Cardiac muscle cell (in vitro differentiated cells and primary cell): ENCODE measurements at places on chromosomes 5 and 9. TPM values are rescaled to one million over a fixed set of nuclear protein-coding genes. Genes with fewer than 3 reads are reported as not detected.

DNA sequence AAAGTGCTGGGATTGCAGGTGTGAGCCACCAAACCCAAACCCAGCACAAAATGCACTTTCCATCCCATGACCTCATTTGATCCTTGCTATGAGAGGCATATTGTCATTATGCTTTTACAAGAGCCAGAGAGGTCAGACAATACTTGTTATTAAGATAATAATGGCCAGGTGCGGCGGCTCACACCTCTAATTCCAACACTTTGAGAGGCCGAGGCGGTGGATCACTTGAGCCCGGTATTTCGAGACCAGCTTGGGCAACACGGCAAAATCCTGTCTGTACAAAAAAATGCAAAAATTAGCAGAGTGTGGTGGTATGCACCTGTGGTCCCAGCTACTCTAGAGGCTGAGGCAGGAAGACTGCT is 55.9 kb upstream of the IL17B start:
- DNase-seq, result no peak

DNA sequence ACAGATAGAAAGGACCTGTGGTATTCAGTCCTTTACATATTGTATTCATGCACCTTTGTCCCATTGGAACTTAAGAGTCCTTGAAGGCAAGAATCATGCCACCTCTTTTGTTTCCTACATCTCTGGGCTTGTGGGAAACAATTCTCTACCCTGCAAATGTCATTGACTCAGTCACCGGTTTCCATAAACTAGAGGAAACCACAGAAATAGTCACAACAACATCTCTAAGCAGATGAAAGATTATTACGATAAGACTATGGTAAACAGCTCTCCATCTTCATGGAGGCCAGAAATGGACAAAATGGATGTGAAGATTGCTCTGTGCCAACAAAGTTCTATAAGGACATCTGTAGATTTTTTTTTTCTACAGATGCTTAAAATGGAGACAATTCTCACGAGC is 165.5 kb downstream of the PIK3R1 start:
- no peak for DNase-seq

DNA sequence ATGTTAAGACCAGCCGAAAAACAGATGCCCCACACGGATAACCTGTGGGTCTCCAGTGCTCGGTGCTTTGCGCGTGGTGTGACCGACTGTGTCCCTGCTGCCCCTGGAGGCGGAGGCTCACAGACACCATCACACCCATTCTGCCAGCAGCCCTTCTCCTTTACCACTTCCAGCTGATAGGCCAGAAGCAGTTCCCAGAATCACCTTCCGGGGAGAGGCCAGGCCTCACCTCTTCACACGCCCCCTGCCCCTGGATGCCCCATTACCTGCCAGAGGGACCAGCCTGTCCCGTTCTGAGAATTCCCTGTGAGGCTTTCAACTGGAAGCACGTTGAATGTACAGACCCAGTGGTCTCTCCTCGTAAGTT is 21.6 kb upstream of the LRRC14B start:
- DNase-seq, result no peak

GRCh38 chr9:89309608-89310474 is 1.2 kb upstream of the CKS2 start:
- no peak for DNase-seq

The ZNF782 gene
- 2.7 and 3.0 TPM in 2 replicates for polyA plus RNA-seq
